Peyer's patch (tissue), 4 donors: ENCODE measurements at places on chromosomes 16 and 17.

GRCh38 chr17:78387977-78388941 lies 9.8 kb downstream of the PGS1 start:
- DNase-seq, result peak; percentile 59

GRCh38 chr17:48478224-48479013 lies 48.4 kb upstream of the SKAP1 start:
- DNase-seq, result peak; percentile 23

DNA sequence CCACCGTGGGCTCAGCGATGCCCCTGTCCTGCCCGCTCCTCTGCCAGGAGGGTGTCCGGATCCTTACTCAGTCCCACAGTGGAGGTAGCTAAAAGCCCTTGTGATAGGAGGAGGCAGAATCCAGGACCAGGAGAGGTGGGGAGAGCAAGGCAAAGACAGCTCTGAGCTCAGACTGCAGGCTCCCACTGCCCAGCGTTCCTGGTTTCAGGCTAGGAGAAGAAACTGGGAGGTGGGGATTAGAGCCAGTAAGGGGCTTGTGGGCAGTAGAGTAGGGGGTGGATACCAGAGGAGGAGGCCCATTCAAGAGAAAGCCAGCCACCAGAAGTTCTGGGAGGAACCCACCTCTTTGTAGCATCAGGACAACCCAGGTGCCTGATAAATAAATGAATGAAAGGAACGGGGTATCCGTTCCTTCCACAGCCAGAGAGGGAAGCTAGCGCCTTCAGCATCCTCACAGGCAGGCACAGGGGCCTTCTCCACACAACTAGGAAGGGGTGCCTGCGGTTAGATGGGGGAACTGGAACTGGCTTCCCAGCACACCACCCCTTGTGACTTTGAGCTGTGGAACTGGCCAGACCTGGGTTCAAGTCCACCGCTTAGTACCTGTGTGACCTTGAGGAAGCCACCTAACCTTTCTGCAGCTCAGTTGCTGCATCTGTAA lies 2.3 kb downstream of the IL21R start:
- no peak for DNase-seq

DNA sequence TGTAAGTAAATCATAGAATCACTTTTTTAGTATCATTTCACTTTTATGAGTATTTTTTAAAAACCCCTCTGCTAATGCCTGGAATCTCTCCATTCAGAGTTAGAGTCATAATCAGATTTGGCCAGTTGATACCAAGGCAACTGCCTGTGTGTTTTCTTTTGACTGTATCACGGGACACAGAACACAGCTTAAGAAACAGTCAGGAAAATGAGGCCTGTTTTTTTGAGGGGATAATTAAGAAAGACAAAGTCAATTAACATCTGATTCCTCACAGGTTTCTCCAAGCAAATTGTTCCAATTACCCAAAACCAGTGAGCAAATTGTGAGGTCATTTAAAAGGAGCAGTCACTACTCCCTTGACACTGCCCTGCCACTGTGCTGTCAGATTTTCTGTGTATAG lies 944.5 kb upstream of the SOX9 start:
- no peak for DNase-seq

DNA sequence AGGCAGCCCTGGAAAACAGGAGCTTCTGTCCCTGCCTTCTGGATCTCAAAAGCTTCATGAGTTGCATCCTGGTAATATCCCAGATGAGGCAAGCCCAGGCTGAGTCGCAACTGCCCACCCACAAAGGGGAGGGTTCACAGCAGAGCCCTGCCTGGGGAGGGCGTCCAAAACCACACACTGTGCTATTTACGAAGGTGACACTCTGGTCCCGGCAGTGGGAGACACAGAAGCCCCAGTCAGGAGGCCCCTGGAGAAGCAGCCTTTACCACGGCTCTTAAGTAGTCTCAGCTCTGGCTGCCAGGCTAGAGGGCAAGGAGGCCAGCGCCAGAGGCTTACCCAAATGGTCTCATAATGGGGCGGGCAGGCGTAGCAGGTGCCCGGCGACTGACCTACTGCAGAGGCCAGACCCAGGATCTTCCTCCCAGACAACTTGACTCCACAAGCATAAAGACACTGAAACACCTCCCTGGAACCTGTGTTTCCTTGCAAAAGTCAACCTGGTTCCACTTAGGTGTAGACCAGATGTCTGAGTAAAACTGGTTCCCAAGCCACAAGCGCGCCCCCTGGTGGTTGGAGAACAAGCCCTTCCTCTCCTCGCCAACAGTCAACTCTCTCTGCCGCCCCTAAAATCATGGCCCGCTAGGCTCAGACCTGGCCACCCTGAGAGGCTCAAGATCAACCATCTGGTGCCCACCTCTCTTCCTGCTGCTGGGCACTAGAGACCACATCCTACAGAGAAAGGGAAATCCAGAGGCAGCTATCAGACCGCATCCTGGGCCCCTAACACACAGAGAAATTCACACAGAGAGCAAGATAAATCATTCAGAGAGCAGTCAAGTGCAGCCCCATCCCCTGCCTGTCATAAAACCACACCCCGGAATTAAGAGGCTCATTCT lies 5.2 kb downstream of the AXIN2 start:
- DNase-seq, result peak; percentile 93

DNA sequence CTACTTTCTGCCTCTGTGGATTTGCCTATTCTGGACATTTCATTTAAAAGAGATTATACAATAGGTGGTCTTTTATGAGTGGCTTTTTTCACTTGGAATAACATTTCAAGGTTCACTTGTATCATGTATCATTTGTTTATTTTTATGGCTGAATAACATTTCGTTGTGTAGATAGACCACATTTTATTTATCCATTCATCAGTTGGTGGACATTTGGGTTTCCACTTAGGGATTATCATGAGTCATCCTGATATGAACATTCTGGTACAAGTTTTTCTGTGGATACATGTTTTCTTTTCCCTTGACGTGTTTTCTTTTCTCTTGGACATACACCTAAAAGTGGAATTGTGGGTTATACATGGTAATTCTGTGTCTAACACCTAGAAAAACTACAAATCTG lies 25.3 kb downstream of the PRSS54 start:
- no peak for DNase-seq

DNA sequence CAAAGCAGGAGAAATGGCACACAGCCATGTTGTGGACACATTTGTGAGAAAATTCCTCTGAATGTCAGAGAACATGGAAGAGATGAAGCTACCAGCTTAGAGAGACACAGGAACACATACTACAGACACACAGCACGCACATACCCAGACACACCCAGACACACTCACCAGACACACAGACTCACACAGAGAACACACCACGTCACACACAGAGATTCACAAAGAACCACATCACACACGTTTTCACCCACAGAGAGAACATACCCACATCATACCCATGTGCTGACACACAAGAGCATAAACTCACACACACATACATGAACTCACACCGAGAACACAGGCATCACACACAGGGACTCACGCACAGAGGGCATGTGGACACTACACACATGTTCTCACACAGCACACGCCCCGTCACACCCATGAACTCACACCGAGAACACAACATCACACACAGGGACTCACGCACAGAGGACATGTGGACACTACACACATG lies 124.9 kb downstream of the METRNL start:
- DNase-seq, result no peak

- no peak for DNase-seq
Measured at GRCh38 chr17:73616120-73616872, 27.9 kb downstream of the SDK2 start.

DNA sequence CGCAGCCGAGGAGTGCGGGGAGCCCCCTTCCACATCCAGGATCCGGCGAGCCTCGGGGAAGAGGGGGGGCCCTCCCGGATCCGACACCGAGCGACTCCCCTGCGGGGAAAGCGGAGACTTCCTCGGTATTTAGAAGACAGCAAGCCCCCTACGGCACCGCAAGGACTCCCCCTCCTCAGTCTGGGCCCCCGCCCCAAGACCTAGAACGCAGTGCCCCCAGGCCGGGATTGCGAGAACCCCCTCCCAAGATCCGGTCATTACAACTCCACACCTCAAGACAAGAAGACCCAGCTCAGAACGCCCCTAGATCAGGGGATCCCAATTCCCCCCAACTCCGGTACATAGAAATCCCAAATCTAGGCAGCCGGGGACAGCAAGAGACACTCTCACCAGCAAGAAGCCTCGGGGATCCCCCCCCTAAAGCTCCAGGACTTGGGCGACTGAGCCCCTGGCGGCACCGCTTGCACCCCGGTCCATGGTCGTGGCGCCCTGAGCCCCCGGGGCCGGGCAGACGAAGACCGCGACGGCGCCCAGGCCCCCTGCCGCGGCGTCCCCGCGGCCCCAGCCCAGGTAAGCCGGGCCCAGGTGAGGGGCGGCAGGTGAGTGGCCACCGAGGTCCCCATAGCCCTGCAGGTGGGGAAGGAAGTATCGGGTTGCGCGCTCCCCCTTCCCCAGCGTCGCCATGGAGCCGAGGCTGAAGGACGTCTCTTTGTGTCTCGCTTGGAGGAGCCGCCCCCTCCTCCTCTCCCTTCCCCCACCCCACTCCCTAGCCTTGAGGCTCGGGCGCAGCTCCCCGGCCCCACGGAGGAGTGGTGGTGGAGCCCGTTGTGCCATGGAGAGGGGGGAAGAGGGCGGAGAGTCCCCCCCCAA lies 641 bp downstream of the SBK1 start:
- no peak for DNase-seq

- peak; percentile 36 for DNase-seq
Measured at GRCh38 chr16:56295739-56296527, 104.6 kb downstream of the GNAO1 start.

- no peak for DNase-seq
Measured at GRCh38 chr17:57447990-57448758, 191.9 kb downstream of the MSI2 start.

DNA sequence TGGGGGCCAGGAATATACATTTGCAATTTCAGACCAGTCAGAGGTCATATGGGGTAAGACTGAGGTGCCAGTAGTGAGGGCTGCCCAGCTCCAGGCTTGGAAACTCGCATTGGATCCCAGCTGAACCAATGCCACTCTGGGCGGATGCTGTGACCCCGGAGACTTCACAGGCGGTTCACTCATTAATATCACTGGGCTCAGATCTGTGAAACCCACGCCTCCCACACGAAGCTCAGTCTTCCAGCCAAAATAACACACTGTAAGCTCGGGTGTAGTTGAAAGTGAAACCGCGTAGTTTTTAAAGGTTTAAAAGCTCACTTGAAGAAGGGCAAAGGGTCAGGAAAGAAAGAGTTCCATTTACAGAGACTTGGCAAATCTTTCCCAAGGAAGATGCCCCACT lies 254.8 kb downstream of the FOXL1 start:
- no peak for DNase-seq

- DNase-seq, result peak; percentile 28
Measured at GRCh38 chr17:77205396-77206125, 64.8 kb downstream of the SEC14L1 start.

DNA sequence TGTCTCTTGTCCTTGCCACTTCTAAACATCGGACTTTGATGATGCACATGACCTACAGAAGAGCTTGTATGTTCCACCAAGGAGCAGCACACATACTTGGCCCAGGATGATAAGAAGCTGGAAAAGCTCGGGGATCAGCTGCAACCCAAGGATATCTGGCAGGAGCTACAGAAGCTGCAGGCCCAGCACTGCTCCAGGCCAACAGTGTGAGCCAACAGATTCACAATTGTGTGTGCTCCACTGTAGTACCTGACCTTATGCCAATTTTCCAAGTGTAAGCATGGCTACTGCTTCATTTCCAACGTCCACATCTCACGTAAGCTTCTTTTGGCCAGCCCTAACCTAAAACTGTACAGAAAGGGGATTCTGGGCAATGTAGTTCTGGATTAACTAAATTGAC lies 83.4 kb downstream of the COX10 start:
- DNase-seq, result no peak

GRCh38 chr16:76653390-76654026 lies 376.3 kb downstream of the CNTNAP4 start:
- DNase-seq, result no peak

DNA sequence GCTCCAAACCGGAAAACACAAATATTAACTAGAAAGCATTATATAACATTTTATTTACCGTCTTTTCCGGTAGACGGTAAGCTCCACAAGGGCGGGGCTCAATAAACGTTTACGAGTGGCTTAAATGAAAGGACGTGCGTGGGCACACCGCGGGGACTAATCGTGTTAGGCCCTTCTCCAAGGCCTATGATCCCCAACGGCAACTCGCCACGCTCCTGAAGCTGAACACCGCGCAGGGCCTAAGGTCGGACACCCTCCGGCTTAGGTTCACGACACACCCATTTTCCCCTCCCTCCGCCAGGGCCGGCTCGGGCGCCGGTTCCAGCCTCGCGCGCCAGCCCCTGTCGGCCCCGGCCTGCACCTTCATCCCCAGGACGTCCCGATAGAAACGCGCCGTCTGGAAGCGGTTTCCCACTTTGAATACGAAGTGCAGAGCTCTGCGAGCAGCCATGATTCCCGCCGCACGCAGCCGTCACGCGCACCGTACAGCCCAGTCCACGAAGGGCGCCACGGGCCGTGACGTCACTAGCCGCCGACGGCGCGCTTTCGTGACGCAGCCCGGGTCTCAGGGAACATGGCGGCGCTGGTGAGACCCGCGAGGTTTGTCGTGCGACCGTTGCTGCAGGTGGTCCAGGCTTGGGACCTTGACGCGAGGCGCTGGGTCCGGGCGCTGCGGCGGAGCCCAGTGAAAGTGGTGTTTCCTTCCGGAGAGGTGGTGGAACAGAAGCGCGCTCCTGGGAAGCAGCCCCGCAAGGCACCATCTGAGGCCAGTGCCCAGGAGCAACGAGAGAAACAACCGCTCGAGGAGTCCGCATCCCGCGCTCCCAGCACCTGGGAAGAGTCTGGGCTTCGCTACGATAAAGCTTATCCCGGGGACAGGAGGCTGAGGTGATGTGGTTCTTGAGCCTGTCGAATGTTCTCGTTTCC lies at the start of the genes GLOD4 and MRM3:
GLOD4 (minus strand) TSS at position 476 of the 927 bp plus-strand sequence; CDS start at position 451, 25 bp downstream.
MRM3 (plus strand) TSS at position 549 of the 927 bp plus-strand sequence; CDS start at position 575, 26 bp downstream.
- DNase-seq, result peak; percentile 96

- DNase-seq, result no peak
Measured at GRCh38 chr17:47836601-47837000, 4.5 kb downstream of the SCRN2 start.

- no peak for DNase-seq
Measured at GRCh38 chr17:57242148-57242547, 14.2 kb upstream of the MSI2 start.

GRCh38 chr16:49148410-49148809 lies 133.2 kb downstream of the CBLN1 start:
- no peak for DNase-seq

- peak; percentile 67 for DNase-seq
Measured at GRCh38 chr17:18203308-18203707, 19.7 kb downstream of the ALKBH5 start.

DNA sequence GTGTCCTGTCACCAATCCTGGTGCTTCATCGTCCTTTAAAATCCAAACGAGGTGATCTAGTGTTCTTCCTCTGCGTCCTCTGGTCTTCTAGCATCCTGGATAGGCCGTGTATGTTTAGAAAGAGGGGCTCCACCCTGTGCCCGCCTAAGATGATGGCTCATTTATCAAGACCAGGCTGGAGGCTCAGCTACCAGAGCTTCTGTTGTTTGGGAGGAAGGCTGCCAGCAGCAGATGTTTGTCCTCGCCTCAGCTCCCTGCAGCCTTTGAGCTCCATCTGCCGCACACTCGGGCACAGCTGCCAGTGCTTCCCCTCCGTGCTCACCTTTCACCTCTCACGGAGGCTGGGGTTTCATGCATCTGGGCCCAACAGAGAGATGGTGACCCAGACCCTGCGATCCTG lies 954.7 kb upstream of the RBFOX1 start:
- no peak for DNase-seq

- DNase-seq, result no peak
Measured at GRCh38 chr17:58354541-58355216, 2.7 kb upstream of the SUPT4H1 start.

- no peak for DNase-seq
Measured at GRCh38 chr17:79777120-79777893, 641 bp upstream of the CBX2 start.
